ENCODE measurements at places on chromosomes 4 and X.
A peak's percentile ranks its signal among the peaks of the same experiment; 100 is the strongest.

- DNase-seq: no peak
Measured at GRCh38 chr4:126959056-126959745, 673.6 kb upstream of the INTU start.

DNA sequence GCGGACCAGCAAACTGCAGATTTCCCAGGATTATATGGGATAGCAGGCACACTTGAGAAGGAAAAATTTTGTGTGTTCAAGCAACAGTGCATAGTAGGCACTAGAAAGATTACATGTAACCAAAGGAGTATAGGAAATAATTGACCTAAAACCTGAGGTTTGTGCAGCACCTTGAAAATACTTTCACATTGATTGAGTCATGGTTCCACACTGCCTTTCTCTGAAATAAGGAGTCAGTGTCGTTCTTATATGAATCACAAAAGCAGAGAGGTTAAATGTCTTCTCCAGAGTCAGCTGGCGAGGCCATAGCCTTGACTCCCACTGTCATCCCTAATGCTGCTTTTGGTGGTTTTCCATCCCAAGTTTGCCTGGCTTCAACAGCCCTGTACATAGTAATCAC, 138.9 kb downstream of the SOWAHB start:
- DNase-seq: no peak

DNA sequence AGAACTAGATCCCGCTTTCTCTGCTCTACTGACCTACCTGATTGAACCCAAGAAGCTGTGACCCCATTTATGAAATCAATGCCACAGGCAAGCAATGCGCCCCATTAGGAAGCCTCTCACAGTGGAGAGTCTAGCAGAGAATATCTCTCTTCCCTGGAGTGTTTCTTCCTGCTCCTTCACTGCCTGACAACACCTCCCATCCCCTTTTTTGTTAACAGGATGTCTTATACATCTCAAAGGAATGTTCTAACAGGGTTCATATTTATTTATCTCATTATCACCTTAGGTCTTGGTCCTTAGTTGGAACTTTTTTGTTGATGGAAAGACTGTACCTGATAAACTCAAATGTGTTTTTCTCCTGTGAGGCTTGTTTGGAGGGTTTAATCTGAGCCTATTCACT, 35.5 kb downstream of the SLIT2 start:
- DNase-seq: no peak

GRCh38 chr4:85953651-85954018, 406.2 kb downstream of the MAPK10 start:
- no peak for DNase-seq

- DNase-seq: no peak
Measured at GRCh38 chr4:56318555-56318954, 68.7 kb downstream of the AASDH start.

DNA sequence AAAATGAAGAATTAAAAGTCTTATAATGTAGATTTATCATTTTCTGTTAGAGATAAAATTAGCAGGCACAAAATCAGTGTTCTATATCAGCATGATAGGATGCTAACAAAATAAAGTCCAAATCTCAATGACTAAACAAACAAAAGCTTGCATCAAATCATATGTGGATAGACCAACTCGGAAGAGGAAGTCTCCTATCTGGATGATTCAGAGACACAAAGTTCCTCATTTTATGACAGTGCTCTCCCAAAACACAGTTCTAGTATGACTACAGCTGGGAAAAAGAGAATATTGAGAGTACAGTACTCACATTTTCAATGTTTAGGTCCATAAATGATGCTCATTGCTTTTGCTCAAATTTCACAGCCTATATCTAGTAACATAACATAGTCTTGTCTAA, 376.1 kb upstream of the CTSO start:
- DNase-seq: no peak

DNA sequence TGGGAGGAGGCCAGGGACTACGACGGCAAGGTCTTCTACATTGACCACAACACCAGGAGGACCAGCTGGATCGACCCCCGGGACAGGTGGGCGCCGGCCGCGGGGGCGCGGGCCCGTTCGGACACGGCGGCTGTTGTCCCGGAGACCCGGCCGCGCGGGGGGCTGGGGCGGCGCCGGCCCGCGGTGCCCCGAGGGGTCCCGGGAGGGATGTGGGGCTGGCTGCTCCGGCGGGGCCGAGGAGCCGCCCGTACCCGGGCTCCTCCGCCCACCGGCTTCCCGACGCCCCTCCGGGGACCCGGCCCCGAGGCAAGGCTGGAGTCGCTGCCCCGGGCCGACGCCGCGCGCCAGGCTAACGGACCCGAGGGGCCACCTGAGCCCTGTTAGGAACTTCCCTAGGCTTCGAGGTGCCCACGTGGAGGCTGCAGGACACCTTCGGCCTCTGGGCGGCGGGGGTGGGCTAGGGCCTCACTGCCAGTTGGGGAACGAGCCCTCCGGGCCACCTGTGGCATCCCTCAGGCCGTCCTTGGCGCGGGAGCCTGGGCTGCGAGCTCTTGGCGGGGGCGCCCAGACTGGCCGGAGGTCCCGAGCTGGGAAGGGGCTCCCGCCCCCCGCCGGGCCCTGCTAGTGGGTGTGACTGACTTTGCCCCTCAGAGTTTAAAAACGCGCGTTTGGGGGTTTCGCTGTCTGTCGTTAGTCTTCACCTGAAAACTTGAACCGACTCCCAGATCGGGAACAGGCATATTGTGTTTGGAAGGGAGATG, 660 bp downstream of the WWC2 start:
- DNase-seq: peak; percentile 64

GRCh38 chrX:16308773-16309172, 141.5 kb downstream of the MAGEB17 start:
- no peak for DNase-seq

GRCh38 chr4:4488405-4489404, 53.1 kb downstream of the STX18 start:
- no peak for DNase-seq

GRCh38 chr4:116150152-116150551, 935.2 kb downstream of the TRAM1L1 start:
- no peak for DNase-seq

DNA sequence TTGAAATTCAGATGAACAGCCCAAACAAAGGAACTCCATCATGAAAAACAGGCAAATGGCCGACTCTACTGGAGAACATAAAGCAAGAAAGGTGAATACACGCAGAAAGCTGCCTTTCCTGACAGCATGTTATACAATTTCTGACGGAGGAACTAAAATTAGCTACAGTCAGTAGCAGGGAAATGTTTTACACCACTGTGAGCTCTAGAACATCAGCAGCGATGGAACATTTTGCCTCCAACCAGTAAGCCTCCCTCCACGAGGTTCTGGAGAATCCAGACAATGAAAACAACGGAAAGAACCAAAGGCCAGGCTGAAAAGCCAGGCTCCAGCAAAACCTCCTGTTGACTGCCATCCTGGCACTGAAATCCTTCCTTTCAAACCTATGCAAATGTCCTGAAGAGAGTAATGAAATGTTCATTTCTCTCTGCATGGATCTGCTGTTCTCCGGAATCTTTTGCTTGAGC, 78.9 kb downstream of the IRF2 start:
- peak; percentile 2 for DNase-seq

- peak; percentile 63 for DNase-seq
Measured at GRCh38 chr4:3865986-3866812, 100.0 kb downstream of the ADRA2C start.

DNA sequence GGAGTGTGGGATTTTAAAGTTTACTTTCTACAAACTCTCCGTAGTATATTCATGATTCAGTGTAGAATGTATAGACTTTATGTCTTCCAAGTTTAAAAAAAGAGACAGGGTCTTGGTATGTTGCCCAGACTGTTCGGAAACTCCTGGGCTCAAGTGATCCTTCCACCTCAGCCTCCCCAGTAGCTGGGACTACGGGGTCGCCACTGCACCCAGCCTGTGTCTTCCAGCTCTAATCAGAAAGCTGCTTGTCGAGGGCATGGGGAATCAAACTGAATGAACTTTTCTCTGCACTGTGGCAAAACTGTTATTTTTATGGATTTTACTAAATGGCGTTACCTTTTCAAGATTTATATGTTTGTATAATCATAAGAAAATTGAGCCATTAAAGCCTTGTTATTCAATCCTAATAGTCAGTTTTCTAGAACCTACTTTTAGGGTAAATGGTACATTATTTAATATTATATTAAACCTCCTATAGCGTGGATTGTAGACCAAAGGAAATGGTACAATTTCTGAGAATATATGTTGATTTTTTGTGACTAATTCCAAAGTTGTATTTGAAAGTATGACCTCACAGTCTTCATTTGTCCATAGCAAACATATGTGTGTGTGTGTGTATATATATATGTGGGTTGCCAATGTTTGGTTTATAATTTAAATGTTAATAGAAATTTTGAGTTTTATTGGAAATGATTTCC, 1.1 kb downstream of the BLOC1S4 start:
- DNase-seq: no peak

GRCh38 chr4:47110546-47111132, 79.3 kb downstream of the GABRB1 start:
- no peak for DNase-seq

GRCh38 chrX:13022926-13023325, 21.5 kb downstream of the FAM9C start:
- no peak for DNase-seq

GRCh38 chr4:56906489-56907393, 959 bp upstream of the REST start:
- no peak for DNase-seq

GRCh38 chr4:113537628-113538027, 223.9 kb downstream of the CAMK2D start:
- no peak for DNase-seq

- no peak for DNase-seq
Measured at GRCh38 chrX:15416133-15416993, 32.1 kb upstream of the VEGFD start.

- no peak for DNase-seq
Measured at GRCh38 chr4:3630598-3631543, 98.6 kb upstream of the LRPAP1 start.

DNA sequence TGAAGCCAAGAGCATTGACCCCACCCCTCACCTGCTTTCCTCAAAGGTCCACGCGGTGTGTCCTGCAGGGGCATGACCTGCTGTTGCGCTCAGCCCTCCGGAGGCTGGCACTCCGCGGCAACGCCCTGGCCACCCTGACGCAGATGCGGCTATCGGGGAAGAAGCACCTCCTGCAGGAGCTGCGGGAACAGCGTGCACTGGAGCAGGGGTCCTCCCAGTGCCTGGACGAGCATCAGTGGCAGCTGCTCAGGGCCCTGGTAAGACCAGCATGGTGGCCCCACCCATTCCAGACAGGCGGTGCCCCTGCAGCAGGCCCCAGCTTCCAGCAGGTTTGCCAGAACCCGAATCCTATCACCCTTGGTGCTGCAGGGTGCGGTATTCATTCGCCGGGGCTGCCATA, 86.0 kb downstream of the EVC start:
- peak; percentile 41 for DNase-seq

DNA sequence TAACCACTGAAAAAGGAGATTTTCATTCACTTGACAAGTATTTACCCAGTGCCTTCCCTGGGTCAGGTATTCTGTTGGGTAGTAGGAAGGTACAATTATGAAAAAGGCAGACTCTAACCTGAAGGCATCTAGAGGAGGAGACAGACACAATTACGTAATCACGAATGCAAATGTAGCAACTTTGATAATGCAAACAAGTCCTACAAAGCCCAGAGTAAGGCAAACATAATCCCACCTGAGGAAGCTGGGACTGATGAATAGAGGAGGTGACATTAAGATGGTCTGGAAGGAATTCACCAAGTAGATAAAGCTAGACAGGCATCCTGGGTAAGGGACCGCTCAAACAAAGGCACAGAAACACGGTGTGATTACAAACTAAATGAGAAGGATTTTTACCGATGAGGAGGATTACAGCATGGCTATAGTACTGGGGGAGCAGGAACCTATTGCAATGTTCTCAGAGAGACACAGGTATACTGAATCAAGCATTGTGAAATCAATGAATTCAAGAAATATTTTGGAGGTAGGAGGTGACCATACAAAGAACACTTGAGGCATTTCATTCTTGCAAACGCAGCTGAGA, 37.1 kb downstream of the TMEM150C start:
- no peak for DNase-seq

GRCh38 chr4:12689457-12689856, 794.7 kb downstream of the RAB28 start:
- DNase-seq: no peak

DNA sequence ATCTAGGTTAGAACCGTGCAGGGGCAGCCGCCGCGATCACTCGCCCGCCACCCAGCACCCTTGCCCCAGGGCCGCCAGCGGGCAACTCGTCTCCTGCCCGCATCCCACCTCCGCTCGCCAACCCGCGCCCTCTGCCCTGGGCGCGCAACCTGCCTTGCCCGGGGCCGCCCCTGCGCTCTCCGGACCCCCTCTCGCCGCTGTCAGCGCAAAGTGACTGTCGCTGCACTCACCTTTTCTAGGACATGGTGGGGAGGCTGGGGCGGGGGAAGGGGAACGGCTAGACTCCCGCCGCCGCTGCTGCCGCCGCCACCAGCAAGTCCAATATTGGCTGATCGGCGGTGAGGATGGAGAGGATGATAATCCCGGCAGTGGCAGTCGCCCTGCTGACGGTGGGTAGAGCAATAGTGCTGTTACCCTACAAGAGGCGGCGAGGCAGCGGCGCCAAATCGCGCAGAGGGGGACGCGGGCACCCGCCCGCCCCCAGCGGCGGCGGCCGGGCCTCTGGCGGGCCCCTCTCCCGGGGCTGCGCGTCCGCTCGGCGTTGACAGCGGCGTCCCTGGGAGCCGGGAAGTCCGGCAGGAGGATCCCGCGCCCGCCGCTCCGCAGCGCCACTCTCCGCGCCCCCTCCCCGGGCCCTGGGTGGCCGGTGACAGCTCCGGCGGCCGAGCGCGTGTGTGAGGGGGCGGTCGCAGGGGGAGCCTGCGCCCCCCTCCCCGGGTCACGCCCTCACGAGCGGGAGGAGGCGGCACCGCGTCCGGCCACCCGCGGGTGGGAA, 2.3 kb upstream of the NR3C2 start:
- peak; percentile 68 for DNase-seq

GRCh38 chrX:155108427-155108826, 37.1 kb downstream of the BRCC3 start:
- no peak for DNase-seq

DNA sequence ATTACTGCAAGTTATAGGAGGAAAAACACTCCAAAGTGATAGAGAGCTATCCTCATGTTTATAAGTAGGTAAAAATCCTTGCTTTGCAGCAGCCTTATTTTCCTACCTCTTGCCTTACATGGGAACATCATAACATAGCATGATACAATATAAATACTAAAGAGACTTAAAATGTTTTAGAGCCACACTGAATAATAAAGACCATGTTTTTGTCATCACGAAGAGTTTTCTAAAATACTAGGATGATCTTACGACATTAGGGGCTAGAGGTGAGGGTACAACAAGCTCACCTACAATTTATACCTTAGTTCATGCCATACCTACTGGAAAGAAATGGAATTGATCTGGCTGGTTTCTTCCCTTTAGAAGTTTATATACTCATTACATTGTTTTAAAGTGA, 184.8 kb downstream of the FBXW7 start:
- no peak for DNase-seq

DNA sequence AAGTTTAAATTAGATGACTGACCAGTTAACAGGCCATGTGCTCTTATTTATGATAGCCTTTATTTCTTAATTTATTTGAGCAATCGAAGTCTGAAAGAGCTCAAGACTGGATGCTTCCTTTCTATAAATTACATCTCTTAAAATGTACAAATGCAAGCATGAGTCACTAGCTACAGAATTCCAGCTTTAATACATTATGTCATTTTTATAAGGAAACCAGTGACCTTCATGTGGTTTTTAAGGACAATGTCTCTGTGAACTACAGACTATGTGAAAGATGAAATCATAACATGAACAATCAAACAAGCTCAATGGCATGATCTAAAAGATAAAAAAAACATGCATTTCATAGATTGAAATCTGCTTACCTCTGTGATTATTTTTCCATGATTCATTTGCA, 15.4 kb downstream of the HTR2C start:
- DNase-seq: no peak

Measured in left forelimb (tissue), 1 donor.